Natural killer cell treated with Interleukin-12 subunit alpha and Interleukin-12 subunit beta and Interleukin-15 and Interleukin-18, amount 100 ng/mL, for 72 hours (primary cell): ENCODE measurements at places on chromosomes 4 and X. TPM values are rescaled to one million over a fixed set of nuclear protein-coding genes. Genes with fewer than 3 reads are reported as not detected.

- DNase-seq, result no peak
These were observed 297.5 kb upstream of the DCAF8L1 start for GRCh38 chrX:28278726-28279125.

DNA sequence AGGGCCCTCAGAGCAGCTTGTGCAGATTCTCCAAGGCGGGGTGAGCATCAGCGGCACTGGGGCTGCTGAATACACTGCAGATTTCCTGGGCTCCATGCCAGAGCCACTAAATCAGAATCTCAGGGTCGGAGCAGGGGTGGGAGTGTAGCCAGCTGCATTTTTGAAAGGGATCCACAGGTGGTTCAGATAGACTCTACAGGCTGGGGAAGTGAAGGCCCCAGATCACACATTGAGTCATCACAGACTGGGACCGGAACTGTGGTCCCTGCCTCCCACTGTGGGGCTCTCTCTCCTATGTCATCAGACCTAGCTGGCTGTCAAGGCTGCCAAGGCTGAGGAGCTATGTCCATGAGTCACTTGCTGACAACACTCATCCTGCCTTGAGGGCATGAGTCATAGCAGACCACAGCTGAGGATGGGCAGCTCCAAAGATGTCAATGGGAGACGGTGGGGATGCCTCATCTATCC, 162.3 kb upstream of the MAMLD1 start:
- DNase-seq, result no peak

DRD5 gene
- total RNA-seq, result not detected

DNA sequence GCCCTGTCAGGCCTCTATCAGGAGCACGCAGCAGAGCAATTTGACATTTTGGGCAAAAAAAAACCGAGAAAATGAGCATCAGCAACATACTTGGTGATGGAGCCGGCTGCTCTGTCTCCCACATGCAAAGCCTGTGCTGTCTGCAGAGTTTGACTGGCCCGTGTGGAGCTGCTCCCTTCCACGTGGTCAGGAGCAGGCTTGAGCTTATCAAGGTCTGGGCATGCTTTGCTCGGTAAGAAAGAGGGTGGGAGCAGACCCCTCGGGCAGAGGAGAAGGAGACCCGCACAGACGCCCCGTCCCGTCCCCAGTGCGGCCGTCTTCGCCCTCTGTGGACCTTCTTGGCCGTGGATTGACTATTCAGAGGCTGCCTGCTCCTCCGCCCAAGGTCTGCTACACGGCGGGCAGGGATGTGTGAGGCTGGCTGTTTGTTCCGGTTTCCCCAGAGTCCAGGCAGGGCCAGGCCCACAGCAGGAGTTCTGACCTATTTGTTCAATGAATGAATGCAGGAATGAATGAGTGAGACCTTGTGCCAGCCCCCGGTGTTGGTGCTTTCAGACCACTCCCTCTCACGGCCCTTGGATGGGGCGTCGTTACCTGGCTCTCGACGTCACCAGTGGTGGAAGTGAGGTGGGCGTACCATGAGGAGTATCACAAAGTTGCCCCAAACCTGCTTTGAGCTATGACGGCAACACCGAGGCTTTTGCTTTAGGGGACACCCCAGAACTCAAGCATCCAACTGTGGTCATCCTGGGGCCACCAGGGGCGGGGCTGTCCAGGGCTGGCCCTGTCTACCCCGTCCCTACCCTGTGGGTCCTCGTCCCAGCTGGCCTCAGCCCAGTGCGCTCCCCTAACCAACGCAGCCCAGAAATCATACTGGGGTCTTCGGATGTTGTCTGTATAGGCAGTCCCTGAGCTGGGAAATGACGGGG, 54.7 kb upstream of the ADRA2C start:
- no peak for DNase-seq

STEEP1 gene
- 24.2 TPM for total RNA-seq

- DNase-seq, result no peak
These were observed 80.9 kb downstream of the IL21 start for GRCh38 chr4:122539861-122540465.

DNA sequence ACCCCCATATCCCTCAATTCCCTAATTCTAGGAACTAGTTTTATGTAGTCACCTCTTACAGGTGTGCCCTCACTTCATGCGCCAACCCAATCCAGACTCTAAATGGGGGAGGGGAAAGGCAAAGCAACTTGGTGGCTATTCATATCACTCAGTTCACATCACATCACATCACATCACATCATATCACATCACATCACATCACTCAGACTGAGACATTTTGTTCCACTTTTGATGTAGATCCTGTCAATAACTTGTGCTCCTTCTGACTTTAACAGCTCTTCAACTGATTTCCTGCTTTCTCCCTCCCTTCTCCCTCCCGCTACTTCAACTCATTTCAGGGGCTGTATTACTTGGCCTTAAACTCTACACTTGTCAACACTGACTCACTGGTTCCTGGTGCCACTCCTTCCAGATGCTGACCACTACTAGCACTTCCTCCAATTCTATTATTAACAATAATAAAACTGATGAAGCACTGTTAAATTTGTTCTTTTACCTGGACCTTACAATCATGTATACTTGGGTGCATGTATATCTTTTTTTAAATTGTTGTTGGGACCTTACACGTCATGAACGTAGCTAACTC, 29.1 kb upstream of the PLS3 start:
- no peak for DNase-seq

ALAS2 gene
- total RNA-seq, result not detected

GRCh38 chr4:70443329-70443728, 28.7 kb upstream of the MUC7 start:
- no peak for DNase-seq

DNA sequence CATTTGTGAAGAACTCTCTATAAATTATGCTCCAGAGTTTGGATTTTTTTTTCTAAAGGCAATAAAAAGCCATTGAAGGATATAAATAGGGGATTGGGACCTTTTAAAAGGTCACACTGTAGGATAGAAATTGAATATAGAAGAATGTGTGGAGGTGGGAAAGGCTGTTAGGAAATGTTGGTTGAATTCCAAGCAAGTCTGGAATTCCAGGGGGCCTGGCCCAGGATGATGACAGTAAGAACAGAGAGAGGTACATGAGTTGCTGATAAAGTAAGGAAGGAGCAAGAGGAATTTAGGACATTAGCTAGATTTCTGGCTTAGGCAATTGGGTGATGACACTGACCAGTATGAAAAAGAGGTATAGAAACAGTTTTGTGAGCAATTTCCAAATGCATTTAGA, 95.4 kb upstream of the USP38 start:
- no peak for DNase-seq

DNA sequence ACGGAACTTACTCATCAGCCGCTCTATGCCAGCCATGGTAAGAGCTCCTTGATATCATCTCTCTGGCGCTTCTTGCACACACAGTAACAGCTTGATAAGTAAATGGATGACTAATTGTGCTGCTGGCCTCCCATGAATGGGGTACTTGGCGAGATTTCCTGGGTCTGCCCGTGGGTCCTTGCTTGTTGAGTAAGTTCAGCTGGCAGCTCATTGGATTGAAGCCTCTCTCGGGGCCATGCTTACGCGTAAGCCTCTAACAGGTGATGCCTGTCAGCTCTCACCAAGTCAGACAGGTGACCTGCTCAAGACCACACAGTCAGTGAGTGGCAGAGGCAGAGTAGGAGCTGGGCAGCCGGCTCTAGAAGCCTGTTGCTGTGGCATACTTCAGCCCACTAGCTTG, 7.7 kb downstream of the NSG1 start:
- DNase-seq, result no peak

- no peak for DNase-seq
These were observed 116.6 kb upstream of the TENM3 start for GRCh38 chr4:182126603-182127002.

DNA sequence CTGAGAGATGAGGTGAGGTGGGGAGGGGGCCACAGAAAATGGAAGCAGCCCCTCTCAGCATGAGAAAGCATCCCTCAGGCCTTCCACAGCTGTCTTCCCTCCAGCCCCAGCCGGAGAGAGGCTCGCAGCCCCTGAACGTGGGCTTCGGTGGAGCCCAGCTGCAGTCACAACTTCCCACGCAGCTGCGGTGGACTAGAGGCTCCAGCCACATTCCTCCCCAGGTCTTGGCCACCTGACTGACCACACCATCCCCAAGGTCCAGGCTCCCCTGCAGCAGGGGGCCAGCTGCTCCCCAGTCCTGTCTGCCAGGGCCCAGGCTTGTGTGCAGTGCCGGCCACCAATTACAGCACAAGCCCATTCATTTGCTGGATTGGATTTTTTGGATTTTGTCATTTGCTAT, 212.3 kb upstream of the BCOR start:
- DNase-seq, result no peak

EXOC1L gene
- total RNA-seq, result not detected

DNA sequence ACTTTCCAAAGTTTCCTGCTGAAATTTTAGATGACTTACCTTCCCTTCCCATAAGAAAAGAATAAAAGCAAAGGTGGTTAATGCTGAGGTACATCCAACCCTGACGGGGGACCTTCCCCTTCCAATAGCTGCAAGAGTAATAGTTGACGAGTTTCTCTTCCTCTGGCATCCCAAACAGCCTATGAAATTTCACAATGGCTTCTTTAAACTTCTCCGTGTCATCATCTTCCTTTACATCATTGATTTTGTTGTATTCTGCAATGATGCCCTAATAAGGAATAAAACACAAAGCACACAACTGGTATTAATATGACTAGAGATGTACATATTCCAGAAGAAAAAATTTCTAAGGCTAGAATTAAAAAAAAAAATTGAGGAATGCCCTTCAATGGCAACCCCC, 76.6 kb downstream of the TBC1D9 start:
- no peak for DNase-seq

GRCh38 chrX:132093239-132093860, 34.5 kb downstream of the FRMD7 start:
- DNase-seq, result no peak

DNA sequence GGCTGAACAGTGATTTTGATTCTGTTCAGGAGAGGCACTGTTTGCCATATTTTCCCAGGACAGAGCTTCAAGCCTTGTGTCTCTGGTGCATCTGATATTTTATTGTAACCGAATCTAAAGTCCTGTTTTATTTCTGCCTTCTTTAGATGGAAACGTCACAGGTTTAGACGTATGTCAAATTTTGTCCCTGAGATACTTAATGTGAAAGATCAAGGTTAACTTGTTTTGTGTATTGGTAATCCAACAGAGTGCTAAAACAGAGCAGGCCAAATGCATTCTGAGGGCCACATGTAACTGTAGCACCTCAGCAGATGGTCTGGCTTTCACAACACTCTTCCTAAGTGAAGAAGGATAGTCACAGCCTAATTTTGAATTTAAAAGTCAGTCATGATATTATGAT, at the start of gene GNRHR:
GNRHR (minus strand) TSS at position 101 of the 400 bp plus-strand sequence; CDS start at position 48, 53 bp downstream.
- no peak for DNase-seq

MPP1 gene
- 26.6 TPM for total RNA-seq

CDKL2 gene
- 0.36 TPM for total RNA-seq

- no peak for DNase-seq
These were observed 27.8 kb downstream of the APOOL start for GRCh38 chrX:85031505-85031904.
